ENCODE measurements at places on chromosomes 3 and 15.

- peak; percentile 71 for DNase-seq
Observed at GRCh38 chr3:99817437-99818240, at the start of gene CMSS1. CMSS1 (plus strand) TSS chr3:99817862.

DNA sequence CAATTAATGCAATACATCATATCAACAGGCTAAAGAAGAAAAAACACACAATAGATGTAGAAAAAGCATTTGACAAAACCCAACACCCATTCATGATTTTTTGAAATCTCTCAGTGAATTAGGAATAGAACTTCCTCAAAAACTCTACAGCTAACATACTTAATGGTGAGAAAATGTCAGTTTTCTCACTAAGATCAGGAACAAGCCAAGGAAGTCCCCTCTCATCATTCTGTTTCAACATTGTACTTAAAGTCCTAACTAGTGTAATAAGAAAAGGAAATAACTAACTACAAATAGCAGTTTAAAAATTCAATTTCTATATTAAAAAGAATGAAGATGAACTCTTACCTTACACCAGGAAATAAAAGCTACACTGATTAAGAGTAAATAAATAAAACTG lies 77.8 kb downstream of the DCLK3 start:
- DNase-seq: no peak

GRCh38 chr15:58522865-58523264 lies 91.1 kb downstream of the LIPC start:
- DNase-seq: no peak

DNA sequence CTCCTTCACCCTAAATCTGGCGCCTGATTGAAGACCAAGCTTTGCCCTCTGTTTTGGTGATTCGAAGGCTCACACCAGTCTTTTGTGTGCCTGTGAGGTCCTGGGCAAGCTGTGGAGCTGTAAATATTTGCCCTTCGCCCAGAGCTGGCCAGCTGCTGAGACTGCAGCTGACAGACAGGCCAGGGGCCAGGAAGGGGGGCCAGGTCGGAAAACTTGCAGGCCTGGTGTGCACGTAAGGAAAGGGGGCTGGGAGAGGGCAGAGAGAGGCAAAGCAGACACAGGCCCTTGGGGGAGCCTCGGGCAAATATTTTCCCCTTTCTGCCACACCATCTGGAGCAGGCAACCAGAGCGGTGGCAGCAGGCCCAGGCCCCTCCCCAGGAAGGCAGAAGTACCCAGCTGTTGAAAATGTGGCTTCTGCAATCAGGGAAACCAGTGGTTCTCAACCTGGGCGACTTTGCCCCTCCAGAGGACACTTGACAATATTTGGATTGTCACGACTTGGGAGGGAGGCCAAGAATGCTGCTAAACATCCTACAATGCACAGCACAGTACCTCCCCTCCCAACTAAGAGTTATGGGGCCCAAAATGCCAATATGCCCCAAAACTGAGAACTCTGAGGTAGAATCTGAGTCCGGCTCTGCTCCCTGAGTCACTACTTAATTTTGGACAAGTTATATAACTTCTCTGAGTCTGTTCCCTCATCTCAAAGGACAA lies 2.5 kb downstream of the PDZRN3 start:
- no peak for DNase-seq

All from NCI-H2081 treated with DMSO at 0.1 percent for 48 hours (cell line).